Stimulated activated CD8-positive, alpha-beta memory T cell treated with anti-CD3 and anti-CD28 coated beads, Interleukin-15, amount 100 ng/mL, for 24 hours (primary cell): ENCODE measurements at places on chromosomes 3 and 15.

DNA sequence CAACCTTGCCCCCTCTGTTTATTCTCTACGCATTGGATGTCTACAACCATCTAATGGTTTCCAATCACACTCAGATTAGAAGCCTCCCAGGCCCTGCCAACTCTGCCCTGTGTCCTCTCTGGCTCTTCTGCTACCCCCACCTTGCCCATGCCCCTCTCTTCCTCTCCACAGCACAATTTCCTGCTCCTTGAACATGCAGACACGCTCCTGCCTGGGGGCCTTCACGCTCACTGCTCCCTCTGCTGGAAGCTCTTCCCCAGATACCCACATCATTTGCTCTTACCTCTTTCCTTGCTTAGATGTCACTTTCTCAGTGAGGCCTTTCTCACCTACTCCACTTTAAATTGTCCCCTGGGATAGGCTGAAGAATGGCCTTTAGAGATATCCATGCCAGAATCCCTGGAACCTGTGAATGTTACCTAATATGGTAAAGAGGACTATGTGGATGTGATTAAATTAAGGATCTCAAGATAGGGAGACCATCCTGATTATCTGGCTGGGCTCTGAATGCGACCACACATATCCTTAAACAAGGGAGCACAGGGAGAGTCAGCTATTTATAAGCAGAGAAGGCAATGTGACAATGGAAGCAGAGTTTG lies 9.9 kb downstream of the KY start:
- no peak for DNase-seq

DNA sequence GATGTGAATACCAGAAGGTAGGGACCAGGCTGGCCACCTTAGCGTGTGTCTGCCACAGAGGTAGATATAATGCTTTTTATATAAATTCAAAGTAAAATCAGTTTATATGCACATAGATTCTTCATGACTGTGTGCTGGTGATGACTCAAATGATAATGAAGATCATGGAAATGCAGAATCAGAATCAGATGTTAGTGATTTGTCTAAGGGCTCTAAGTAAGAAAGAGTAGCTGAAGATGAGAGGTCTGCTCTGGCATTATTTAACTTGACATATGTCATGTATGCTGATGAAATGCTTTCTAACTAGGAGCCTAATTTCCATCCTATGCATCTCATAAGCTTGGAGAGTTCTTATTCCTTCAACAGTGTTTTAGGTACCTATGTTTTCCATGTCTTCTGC lies 50.3 kb upstream of the DPH6 start:
- no peak for DNase-seq

GRCh38 chr15:101482526-101483371 lies 6.8 kb downstream of the PCSK6 start:
- no peak for DNase-seq

- no peak for DNase-seq
Observed at GRCh38 chr3:162491952-162492351, 995.3 kb downstream of the OTOL1 start.

DNA sequence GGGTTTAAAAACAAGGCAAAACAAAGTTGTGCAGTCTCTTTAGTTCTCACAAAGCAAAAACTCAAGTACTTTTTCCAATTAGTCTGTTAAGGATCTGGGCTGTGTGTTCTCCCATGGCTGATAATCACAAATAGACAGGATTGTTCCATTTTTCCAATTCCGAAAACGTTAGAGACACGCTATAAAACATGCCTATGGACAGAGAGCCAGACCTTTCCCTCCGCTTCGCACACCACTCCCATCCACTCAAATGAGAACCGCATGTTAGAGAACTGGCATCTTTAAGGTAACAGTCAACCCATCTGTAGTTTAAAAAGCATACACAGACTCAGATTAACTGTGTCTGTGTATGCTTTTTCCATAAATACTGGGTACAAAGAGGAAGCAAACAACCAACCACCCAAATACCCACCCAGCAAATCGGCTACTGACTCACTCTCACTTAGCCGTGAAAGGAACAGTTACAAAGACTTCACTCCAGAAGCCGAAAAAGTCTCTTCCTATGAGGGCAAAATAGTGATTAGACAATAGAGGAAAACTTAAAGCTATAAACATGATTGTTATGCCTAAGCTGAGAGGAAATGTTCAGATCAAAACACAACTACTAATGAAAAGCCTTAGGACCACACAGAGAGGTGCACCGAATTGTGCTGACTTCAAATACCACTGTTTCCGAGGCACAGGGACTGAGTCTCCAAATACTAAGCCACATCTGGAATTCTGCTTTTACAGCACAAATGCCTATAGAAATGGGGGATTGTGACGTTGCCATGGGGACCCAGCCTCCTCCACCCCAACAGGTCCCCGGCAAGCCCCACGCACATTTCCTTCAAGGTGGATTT lies 36.1 kb downstream of the IL17RD start:
- DNase-seq = no peak

- no peak for DNase-seq
Observed at GRCh38 chr15:63439536-63440264, 58.1 kb upstream of the CA12 start.

DNA sequence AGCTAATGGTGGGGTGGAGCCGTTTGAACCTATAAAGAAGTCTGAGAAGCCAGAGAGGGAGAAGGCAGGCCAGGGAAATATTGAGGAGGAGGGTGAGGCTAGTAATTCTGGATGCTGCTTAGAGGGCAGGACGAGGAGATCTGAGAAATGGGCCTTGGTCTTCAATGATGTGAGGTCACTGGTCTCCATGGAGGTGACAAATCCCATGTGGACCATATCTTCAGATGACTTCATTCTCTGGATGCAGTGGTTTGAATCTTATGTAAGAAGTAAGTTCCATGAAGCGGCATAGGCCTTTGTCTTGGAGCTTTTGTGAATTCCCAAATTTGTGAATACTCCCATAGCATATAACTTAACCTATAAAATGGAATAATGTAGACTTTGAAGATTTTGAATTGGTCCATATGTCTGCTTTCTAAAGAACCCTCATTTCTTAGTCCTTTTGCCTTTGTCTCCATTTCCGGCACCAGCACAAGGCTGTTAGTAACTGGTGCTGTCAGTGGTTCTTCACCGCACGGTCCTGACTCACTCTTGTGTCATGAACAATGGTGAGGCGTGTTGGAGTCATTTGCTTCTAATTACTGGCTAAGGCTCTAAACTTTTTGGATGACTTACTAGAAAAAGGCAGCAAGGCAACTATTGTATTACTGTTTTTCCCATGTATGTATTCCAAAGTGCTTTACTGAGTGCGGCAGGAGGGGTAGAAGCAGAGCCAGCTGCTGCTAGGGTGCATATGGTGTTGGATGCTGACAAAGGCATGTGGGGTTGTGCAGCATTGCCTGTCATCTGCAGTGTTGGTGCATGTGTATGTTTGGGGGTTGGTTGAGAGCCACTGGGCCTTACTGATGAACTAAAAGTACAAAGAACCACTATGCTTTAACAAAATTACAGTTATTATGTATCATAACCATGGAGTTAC lies 279.3 kb upstream of the C2CD4B start:
- DNase-seq = no peak

- DNase-seq = no peak
Observed at GRCh38 chr3:125512135-125512920, 7.7 kb downstream of the SNX4 start.

- DNase-seq = no peak
Observed at GRCh38 chr3:62373215-62373614, at the start of gene FEZF2. TSS of gene FEZF2 (minus strand) at chr3:62373550. CDS start at chr3:62372868, 682 bp downstream.

- no peak for DNase-seq
Observed at GRCh38 chr15:76974456-76975036, 20.4 kb upstream of the PSTPIP1 start.

DNA sequence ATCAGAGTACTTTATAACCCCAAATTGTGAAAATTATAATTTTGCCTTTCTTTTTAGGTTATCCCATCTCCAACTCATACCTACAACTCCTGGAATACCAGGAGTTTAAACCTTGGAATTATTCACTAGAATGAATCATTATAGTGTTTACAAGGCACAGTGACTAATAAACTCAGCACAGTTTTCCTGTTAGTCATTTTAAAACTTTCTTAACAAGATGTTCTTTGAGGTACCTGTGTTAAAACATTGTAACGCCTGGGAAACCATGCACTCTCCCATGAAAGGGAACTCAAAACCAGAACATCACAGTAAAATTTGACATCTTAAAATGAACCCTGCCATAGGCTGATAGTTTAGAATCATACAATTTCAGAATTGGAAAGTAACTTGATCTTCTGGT lies 132.4 kb upstream of the OSTN start:
- DNase-seq = no peak

DNA sequence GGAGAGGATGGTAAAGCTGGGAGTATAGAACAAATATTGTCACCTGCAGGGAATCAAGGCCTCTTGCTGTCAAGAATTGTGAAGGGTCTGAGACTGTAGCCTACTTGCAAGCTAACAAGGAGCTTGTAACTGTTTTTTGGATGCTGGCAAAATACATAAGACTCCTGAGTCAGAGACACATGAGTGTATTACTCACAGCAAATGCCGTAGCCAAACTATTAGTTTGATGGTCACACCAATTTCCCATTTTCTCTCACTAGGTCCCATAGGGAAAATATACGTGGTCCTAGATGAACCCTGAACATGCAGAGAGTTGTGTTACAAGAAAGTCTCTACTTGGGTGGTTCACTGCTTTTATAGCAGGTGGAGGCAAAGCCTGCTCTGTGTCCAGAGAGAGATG lies 44.7 kb upstream of the LIPC start:
- no peak for DNase-seq

GRCh38 chr3:165103616-165104015 lies 25.3 kb upstream of the SI start:
- no peak for DNase-seq

DNA sequence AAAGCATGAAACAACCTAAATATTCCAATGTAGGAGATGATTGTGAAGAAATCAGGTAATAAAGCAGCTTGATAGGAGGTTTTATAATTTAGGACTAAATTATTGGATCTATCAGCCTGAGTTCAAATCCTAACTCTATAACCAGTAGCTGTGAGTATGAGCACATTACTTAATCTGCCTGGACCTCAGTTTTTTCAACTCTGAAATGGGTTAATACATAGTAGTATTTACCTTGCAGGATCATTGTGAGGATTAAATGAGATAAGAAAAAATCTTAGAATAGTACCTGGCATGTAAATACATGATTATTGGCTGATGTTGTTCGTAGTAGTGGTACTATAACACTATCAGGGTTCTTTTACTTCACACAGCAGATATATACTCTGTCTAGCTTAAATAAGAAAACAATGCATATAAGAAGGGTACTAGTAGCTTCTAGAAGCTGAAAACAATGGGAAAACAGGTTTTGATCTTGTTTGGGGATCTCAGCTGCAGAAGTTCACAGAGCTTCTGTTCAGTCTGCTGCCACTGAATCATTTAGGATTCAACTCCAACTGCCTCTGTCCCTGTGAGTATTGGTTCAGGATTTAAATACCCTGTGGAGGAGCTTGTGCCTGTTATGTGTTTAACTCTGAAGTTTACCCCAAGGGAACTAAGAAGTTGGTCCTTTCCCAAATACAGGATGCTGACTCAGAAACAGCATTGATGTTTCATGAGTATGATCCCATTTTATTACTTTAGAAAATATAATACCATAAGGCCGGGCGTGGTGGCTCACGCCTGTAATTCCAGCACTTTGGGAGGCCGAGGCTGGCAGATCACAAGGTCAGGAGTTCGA lies 34.2 kb downstream of the KAT2B start:
- no peak for DNase-seq

DNA sequence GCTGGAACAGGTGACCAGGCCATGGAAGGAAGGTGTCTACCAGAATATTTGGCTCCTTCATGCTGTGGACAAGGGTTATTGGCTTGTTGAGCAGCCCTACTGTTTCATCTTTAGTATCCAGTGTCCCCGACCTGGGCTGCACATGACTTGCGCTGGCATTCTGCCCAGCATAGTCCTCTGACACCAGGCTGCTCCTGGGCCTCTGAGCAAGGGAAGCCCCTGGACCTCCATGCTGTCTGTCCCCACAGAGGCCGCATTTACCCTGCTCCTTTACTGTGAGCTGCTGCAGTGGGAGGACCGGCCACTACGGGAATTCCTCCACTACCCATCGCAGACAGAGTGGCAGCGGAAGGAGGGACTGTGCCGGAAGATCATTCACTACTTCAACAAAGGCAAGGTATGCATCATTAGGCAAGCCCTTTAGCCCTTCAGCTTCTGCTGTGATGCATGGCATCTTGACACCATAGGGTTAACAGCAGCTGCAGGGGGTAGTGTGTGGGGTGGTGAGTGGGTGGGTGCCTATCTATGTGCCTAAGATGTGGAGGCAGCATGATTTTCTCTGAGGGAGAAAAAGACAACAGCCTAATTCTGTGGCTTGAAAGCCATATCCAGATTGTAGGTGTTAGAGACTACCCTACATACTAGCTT lies 44.0 kb upstream of the MANF start:
- DNase-seq = no peak

DNA sequence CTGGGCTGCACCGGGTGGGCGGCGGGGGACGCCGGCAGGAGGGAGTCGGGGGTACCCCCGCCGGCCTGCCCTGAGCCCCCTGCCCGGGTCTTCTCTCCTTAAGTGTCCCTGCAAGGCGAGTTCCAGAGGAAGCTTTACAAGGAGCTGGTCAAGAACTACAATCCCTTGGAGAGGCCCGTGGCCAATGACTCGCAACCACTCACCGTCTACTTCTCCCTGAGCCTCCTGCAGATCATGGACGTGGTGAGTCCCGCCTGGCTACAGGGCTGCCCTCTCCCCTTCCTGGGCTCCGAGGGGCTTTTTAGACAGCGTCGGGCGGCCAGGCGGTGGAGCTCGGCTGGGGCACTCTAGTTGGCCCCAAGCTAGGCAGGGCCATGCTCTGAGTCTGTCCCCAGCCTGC lies 480 bp downstream of the CHRNA7 start:
- no peak for DNase-seq

DNA sequence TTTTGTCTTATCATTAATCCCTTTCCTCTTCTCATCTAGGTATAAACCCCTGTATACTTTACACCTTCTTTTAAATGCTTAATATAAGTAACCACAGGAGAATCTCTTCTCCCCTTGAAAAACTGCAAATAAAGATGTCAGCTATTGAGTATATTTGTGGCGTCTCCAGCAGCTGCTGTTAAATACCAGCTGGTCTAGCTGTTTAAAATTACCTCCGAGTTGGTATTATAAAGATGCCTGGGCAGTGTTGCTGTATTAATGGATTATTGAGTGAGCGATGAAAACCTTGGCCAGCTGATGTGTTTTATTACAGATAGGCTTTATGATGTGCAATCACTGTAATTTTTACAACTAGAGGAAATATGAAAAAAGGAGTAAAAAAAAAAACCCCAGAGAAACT lies 388.1 kb downstream of the TBC1D5 start:
- no peak for DNase-seq

- DNase-seq = no peak
Observed at GRCh38 chr15:95252404-95252803, 1021.0 kb downstream of the MCTP2 start.

DNA sequence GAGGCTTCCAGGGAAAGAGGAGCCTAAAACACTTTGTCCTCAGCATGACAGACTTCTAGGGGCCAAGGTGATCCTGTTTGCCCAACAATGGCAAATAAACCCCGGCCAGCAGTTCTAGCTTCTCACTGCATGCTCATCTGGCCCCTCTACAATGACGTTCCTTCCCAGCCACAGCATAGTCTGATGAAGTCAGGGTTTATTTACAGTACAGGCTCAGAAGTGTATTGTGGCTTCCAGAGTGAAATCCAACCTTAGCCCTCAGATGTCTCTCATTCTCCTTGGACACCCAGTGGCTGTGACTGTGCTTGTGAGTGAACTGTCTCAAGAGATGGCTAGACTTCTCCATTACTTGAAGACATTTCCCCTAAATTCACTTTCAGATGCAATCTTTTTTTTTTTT lies 40.8 kb downstream of the BFSP2 start:
- no peak for DNase-seq

GRCh38 chr15:63599401-63600000 lies 2.3 kb downstream of the FBXL22 start:
- no peak for DNase-seq
